Upper lobe of left lung (tissue), 6 donors: ENCODE measurements at places on chromosomes 12 and 14. TPM values are rescaled to one million over a fixed set of nuclear protein-coding genes. Genes with fewer than 3 reads are reported as not detected.

DNA sequence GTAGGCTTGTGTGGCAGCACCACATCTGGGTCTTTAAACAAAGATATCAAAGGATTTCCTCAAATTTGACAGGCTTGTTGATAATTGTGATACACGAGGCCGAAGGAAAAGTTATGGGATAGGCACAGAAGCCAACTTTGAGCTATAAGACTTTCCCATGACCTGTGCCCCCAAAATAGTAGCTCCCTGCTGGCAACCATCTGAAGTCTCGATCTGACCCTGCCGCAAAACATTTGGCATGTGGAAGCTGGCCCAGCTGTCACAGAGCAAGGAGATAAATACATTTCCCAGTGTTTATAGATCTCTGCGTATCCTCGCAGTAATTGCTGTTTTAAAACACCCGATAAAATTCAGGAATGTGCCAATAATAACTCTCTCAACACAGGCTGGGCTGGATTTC lies 26.4 kb upstream of the RGS6 start:
- no peaks in the 10 kb centered on the region for H3K36me3 ChIP-seq
- no peak overlapping the region for H3K4me3 ChIP-seq
- no peaks in the 10 kb centered on the region for H3K27me3 ChIP-seq
- H3K4me1 ChIP-seq, result no peaks in the 10 kb centered on the region

The RIC8B gene
- 9.1 TPM for total RNA-seq

The OR9K2 gene
- total RNA-seq, result not detected

DNA sequence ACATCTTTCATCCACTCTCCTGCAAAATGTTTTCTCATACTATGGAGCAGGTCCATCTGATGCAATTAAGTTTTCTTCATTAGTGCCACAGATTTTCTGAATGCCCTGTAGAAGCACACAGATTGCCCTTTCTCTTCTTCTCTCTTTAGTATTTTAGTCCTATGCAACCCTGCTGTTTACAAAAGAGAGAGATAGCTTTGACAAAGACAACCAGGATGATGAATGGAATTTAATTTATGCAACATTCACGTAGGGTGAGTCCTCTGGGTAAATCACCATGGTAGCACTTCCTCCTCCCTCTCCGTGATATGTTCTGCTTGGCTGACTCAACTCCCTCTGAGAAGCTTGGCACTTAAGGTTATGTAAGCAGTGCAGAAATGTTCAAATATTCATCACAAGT lies 400.9 kb upstream of the PDE3A start:
- H3K4me1 ChIP-seq, result no peaks in the 10 kb centered on the region
- no peaks in the 10 kb centered on the region for H3K27me3 ChIP-seq
- H3K36me3 ChIP-seq, result no peaks in the 10 kb centered on the region
- no peak for DNase-seq
- no peak overlapping the region for H3K27ac ChIP-seq

The SCNN1A gene
- total RNA-seq, result 535 TPM

The SLC5A8 gene
- total RNA-seq, result 2.8 TPM

GRCh38 chr14:79549515-79549914 lies 661.8 kb downstream of the DIO2 start:
- no peaks in the 10 kb centered on the region for H3K27me3 ChIP-seq
- H3K36me3 ChIP-seq, result no peaks in the 10 kb centered on the region
- H3K4me3 ChIP-seq, result no peak overlapping the region
- no peak for DNase-seq
- no peaks in the 10 kb centered on the region for H3K4me1 ChIP-seq

- H3K4me1 ChIP-seq, result no peaks in the 10 kb centered on the region
- H3K4me3 ChIP-seq, result no peak overlapping the region
- H3K27me3 ChIP-seq, result no peaks in the 10 kb centered on the region
- H3K36me3 ChIP-seq, result no peaks in the 10 kb centered on the region
- no peak for DNase-seq
Measured at GRCh38 chr14:77882098-77882497, 82.2 kb downstream of the ADCK1 start.

The FBRSL1 gene
- 52.4 TPM for total RNA-seq

GRCh38 chr14:38502239-38502638 lies 246.3 kb upstream of the CLEC14A start:
- H3K27me3 ChIP-seq, result no peaks in the 10 kb centered on the region
- no peak for DNase-seq
- H3K4me1 ChIP-seq, result no peaks in the 10 kb centered on the region
- H3K4me3 ChIP-seq, result no peak overlapping the region
- H3K27ac ChIP-seq, result no peak overlapping the region

DNA sequence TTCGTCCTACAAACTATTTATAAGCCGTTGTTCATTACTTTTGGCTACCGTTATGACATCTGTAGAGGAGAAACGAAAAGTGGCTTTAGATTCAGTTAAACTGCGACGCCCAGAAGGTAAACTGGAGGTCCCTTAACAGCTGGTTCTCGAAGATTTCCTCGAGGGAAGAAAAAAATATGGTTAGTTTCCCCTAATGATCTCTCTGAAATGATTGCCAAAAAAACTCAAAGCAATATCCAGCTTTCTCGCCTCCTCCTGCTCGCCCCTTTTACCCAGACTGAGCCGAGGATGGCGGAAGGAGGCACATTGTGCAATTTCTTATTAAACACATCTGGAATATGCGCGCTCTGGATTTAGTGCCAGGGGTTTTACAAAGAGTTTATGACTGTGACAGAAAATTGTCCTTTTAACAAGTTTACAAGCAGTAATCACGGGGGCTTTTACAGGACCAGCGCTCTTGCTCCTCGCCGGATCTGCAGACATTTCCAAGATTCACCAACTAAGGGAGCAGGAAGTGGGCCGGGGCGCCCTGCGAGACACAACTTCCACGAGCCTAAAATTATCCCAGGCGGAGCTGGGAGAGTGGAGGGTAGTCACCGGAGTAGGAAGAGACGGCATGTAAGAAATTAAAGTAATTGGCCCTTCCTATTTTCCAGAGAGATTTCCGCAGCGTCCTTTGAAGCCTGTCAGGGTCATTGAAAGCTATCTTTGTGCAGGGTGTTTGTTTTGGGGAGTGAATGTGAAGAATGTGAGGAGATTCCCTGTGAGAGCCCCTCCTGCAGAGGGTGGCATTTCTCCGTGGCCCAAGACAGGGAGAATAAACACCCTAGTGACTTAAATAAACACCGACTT lies 5.6 kb downstream of the SIX1 start:
- no peaks in the 10 kb centered on the region for H3K36me3 ChIP-seq
- H3K27me3 ChIP-seq, result peaks cover 79% of the 10 kb centered on the region
- no peak overlapping the region for H3K4me3 ChIP-seq
- H3K27ac ChIP-seq, result no peak overlapping the region

GRCh38 chr14:104931771-104932675 lies 7.3 kb downstream of the PLD4 start:
- H3K4me1 ChIP-seq, result peaks cover 26% of the 10 kb centered on the region
- H3K27me3 ChIP-seq, result no peaks in the 10 kb centered on the region
- no peak overlapping the region for H3K4me3 ChIP-seq
- DNase-seq, result peak; percentile 86

DNA sequence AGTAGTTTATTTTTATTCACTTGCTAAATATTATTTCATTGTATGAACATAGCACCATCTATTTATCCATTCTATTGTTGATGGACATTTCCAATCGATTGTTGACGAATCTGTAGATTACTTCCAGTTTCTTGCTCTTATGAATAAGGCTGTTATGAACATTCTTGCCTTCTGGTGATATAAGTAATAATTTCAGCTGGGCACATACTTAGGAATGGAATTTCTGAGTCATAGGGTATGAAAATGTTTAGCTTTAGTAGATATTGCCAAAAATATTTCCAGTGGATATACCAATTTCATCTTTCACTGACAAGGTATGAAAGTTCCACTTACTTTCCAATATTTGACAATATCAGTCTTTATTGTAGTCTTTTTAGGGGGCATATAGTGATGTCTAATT lies 468.5 kb downstream of the ETNK1 start:
- no peaks in the 10 kb centered on the region for H3K4me1 ChIP-seq
- no peak overlapping the region for H3K4me3 ChIP-seq
- H3K27ac ChIP-seq, result no peak overlapping the region
- H3K27me3 ChIP-seq, result no peaks in the 10 kb centered on the region
- H3K36me3 ChIP-seq, result no peaks in the 10 kb centered on the region

The TEX52 gene
- not detected for total RNA-seq
